ENCODE measurements at places on chromosomes 7 and 10.

GRCh38 chr10:77027576-77027975, 610.0 kb downstream of the KCNMA1 start:
- no peak for DNase-seq

DNA sequence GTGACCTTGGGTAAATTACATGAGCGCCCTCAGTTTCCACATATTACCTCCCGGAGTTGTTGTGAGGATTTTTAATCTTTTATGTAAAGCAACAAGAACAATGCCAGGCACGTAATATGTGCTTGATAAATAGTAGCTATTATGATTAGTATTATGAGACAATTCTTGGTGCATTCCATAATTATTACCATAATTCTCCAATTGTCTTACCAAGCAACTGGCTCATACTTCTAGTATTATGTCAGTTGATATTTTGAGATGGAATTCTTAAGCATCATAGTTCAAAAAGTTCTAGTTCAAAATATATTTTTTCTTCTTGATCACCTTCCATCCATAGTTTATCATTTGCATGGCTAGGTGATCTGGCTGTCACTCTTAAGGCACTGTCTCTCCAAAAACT, 259.0 kb downstream of the BBS9 start:
- no peak for DNase-seq

DNA sequence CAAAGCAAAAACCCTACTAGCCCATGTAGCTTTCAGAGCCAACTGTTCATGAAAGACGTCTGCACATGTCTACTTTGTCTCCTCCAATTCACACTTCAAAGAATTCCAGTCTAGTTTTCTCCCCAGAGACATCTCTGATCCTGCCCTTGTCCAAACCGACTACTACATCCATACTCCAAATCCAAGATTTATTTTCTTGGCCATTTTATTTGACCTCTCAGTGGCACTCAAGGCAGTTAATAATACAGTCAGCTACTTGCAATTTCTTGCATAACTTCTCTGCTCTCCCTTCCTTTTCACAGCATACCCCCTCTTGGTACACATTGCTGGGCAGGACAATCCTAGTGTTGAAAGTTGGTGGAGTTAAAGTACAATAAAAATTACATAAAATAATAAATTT, 170.9 kb upstream of the INHBA start:
- no peak for DNase-seq

- DNase-seq: peak; percentile 29
These were observed 91.8 kb downstream of the SH3PXD2A start for GRCh38 chr10:103763374-103764202.

DNA sequence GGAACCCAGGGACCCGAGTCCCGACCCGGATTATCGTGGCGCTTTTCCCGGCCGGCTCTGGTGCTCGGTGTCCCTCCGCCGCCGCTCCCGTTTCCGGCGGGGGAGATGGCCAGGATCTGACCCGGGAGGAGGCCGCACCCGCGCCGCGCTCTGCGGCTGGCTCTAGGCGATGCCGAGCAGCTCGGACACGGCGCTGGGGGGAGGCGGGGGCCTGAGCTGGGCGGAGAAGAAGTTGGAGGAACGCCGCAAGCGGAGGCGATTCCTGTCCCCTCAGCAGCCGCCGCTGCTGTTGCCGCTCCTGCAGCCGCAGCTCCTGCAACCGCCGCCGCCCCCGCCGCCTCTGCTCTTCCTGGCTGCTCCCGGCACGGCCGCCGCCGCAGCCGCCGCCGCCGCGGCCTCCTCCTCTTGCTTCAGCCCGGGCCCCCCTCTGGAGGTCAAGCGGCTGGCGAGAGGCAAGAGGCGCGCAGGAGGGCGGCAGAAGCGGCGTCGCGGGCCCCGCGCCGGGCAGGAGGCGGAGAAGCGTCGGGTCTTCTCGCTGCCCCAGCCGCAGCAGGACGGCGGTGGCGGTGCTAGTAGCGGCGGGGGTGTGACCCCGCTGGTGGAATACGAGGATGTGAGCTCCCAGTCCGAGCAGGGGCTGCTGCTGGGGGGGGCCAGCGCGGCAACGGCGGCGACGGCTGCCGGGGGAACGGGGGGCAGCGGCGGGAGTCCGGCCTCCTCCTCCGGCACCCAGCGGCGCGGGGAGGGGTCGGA, 593 bp downstream of the CDK13 start:
- DNase-seq: peak; percentile 71
